ENCODE measurements at places on chromosomes 13 and 19.
A peak's percentile ranks its signal among the peaks of the same experiment; 100 is the strongest.

- H3K4me3 ChIP-seq: no peak within 1 kb of the TSS
- H3K36me3 ChIP-seq: no peaks in the 10 kb centered on the region
- H3K27me3 ChIP-seq: no peaks in the 10 kb centered on the region
- no peaks in the 10 kb centered on the region for H3K4me1 ChIP-seq
Observed at GRCh38 chr19:51531349-51532315, at the start of gene SIGLEC6. TSS of gene SIGLEC6 (minus strand) at chr19:51531670. CDS start at chr19:51531648, 22 bp downstream.

GRCh38 chr19:43820098-43820883 is 6.8 kb upstream of the ZNF283 start:
- H3K36me3 ChIP-seq: no peaks in the 10 kb centered on the region
- H3K27me3 ChIP-seq: no peaks in the 10 kb centered on the region
- H3K27ac ChIP-seq: no peak overlapping the region
- no peak for DNase-seq
- H3K4me3 ChIP-seq: peak overlapping the region; percentile 51

- no peaks in the 10 kb centered on the region for H3K4me1 ChIP-seq
- no peak for DNase-seq
- no peaks in the 10 kb centered on the region for H3K27me3 ChIP-seq
- H3K36me3 ChIP-seq: no peaks in the 10 kb centered on the region
- no peak overlapping the region for H3K4me3 ChIP-seq
Observed at GRCh38 chr13:112356190-112356589, 20.0 kb upstream of the SPACA7 start.

DNA sequence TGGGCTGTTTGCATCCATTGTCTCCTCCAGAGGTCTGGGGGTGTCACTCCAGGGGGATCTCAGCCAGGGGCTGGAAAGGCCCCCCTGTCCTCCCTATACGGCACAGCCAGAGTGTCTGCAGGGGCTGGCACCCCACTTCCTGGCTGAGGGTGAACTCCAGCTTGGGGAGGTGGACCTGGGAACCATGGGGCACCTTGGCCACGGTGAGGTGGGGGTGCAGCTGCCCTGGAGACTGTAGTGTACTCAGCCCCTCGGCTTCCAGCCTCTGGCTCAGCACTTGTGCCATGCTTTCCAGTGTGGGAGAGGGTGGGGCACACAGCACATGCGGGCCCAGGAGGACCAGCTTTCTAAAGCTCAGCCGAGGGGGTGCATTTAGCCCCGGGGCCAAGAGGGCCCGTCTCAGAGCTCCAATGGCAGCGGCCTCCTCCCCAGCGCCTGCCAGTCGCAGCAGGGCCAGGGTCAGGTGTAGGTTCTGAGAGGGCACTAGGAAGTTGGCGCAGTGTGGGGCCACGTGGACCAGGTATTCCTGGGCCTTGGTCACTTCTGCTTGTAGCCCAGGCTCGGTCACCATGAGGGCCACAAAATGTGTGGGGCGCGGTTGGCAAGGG is 1.4 kb downstream of the LENG9 start:
- H3K36me3 ChIP-seq: peaks cover 34% of the 10 kb centered on the region
- H3K27me3 ChIP-seq: no peaks in the 10 kb centered on the region
- H3K27ac ChIP-seq: peak overlapping the region; percentile 87

DNA sequence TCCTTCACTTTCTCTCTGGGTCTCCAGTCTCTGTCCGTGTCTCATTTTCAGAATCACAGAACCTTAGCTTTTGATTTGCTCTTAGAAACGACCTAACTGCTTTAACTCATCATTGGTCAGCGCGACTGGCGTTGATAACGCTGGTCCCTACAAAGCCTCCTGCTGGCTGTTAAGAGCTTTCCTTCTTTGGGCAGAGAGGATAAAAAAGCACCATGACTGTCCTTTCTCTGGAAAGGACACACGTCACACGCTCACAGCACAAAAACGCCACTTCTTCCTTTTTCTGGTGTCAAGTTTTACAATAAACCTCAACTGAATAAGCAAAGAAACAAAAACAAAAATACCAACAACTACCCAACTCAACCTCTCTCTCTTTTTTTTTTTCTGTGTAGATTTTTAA is 1.7 kb upstream of the KLK12 start:
- H3K27me3 ChIP-seq: peaks cover 3% of the 10 kb centered on the region
- H3K27ac ChIP-seq: no peak overlapping the region
- no peak overlapping the region for H3K4me3 ChIP-seq
- peaks cover 2% of the 10 kb centered on the region for H3K4me1 ChIP-seq
- no peaks in the 10 kb centered on the region for H3K36me3 ChIP-seq
- no peak for DNase-seq

DNA sequence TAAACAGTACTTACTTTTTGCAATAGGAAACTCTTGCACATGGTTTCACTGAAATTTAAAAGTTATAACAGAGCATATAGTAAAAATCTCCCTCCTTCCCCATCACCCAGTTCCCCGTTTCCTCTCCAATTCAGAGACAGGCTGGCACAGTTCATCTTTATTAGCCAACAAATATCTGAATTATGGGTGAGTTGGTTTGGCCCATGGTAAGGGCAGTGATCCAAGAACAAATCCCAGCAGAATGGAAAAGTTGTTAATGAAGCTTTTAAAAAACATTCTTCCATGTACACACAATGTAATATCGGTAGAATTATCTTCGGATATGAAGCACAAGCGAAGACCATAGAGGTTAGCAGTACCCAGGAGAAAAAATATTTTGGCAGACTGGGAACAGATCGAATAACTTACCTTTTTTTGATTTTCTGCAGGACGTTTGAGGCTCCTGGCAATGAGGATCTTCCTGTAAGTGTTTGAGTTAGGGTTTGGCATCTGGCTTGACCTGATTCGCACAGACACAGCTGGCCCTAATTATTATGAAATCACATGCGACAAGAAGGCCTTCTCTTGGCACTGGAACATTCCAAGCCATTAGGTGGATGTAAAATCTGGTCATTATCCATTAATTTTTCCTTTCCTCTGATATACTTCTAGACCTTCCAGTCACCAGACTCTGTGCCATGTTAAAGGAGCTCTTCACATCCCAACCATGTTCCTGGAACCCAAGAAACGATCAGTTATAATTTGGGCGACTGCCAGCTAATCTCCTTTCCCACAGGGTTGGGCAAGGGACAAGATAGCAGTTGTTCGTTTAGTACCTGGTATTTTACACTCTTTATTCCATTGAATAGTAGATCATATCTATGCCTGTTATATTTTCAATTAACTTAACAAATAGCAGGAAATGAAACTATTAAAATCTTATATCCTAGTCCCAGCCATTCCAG is 139.4 kb upstream of the TSC22D1 start:
- H3K27me3 ChIP-seq: no peaks in the 10 kb centered on the region
- peak overlapping the region; percentile 56 for H3K27ac ChIP-seq
- no peak overlapping the region for H3K4me3 ChIP-seq
- H3K36me3 ChIP-seq: no peaks in the 10 kb centered on the region
- DNase-seq: no peak

GRCh38 chr13:106145997-106146864 is 389.2 kb downstream of the EFNB2 start:
- no peaks in the 10 kb centered on the region for H3K36me3 ChIP-seq
- H3K4me3 ChIP-seq: no peak overlapping the region
- no peaks in the 10 kb centered on the region for H3K27me3 ChIP-seq
- H3K4me1 ChIP-seq: peaks cover 38% of the 10 kb centered on the region
- H3K27ac ChIP-seq: no peak overlapping the region

DNA sequence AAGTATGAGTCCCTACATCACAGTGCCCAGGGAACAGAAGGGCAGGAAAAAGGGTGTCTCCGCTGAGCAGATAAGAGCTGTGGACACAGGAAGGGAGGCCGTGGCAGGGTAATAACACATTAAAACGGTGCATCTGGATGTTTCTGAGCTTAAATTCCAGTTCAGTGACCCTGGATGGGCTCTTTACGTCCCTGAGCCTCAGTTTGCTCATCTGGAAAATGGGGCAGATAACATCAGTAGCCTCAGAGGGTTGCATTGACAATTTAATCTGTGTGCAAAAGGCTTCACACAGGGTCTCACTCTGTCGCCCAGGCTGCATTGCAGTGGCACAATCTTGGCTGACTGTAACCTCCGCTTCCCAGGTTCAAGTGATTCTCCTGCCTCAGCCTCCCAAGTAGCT is 58.1 kb downstream of the CELF5 start:
- no peak overlapping the region for H3K27ac ChIP-seq
- H3K4me1 ChIP-seq: no peaks in the 10 kb centered on the region
- H3K36me3 ChIP-seq: no peaks in the 10 kb centered on the region
- H3K4me3 ChIP-seq: no peak overlapping the region
- H3K27me3 ChIP-seq: peaks cover 7% of the 10 kb centered on the region

DNA sequence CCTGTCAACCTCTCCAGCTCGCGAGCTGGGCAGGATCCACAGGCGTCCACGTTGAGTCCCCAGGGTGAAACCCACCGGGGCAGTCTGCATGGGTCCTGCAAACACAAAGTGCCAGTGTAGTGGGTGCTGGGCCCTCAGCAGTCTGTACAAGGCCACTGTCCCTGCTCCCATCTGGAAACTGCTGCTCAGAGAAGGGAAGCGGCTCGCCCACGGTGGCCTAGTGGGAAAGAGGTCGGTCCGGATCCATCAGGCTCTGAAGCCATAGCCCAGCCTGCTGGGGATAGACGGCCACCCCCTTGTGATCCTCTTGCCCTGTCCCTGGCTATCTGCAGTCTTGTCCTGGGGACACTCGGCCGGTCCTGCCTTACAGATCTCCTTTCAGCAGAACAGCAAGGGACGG is 2.6 kb upstream of the DIRAS1 start:
- peaks cover 15% of the 10 kb centered on the region for H3K4me1 ChIP-seq
- H3K27ac ChIP-seq: no peak overlapping the region
- H3K27me3 ChIP-seq: peaks cover 44% of the 10 kb centered on the region

DNA sequence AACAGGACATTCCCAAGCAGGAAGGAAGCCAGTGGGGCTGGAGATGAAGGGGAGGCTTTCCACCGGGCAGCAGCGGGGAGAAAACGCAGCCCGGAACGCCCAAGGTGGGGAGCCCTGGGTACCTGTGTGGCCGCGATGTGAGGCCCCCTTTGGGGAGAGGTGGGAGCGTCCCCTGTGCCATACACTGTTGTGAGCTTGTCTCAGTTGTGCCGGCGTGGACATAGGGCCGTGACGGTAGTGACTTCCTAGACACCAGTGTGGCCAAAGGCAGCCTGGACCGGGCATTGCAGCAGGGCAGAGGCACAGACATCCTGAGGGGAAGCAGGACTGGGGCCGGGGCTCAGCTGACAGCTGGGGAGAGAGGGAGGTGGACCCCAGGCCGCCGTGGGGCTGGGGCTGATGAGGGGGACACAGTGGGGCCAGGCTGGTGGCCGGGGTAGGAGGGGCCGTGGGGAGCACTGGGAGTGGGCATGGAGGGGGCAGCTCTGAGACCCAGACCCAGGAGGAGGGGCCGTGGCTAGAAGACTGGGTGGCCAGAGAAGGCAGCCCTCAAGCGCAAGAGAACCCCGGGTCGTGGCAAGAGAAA is 38.5 kb upstream of the TFDP1 start:
- H3K4me3 ChIP-seq: no peak overlapping the region
- H3K4me1 ChIP-seq: peaks cover 5% of the 10 kb centered on the region
- no peak for DNase-seq
- no peaks in the 10 kb centered on the region for H3K27me3 ChIP-seq
- peaks cover 5% of the 10 kb centered on the region for H3K36me3 ChIP-seq
- H3K27ac ChIP-seq: no peak overlapping the region

DNA sequence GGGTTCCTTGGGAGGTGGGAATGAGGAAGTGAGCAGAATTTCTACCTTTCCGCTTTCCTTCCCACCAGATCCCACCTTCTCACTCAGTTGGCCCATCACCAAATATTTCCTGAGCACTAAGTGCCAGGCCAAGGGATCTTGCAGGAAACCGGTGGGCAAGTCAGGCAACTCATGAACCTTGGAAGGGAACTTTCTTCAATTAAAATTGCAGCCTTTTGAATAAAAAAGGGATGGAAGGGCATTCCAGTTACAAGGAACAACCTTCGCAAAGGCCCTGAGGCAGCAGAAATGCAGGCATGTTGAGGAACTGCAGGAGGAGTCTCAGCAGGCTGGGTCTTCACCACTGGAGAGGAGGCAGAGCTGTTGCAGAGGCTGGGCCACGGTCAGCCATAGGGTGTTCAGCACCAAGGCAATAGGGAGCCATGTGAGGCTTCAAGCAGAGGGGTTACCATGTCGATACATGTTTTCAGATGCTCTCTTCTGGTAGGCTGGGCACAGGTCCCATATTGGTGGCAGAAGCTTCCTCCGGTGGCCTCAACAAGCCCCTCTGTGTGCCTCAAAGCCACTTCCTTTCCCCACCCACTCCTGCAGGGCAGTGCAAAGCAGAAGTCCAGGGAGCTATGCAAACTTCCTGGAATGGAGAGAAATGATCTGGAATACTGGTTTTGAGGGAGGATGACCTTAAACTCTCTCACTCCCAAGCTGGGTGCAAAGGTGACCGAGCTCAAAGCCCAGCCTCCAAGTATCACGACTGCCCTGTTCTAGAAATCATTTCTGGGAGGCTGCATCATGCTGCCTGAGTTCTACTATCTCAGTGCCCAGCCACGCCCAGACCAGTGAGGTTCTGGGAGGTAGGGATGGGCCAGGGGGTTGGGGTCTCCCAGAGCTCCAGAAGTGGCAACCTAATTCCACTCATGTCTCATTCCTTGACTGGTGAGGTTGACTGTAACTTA is at the start of gene FUT6:
Gene FUT6, minus strand, starts transcription at position 638 of the 953 bp plus-strand sequence. CDS start 7,135 bp downstream, outside the sequence.
- no peaks in the 10 kb centered on the region for H3K36me3 ChIP-seq
- H3K27ac ChIP-seq: no peak within 1 kb of the TSS
- peaks cover 3% of the 10 kb centered on the region for H3K4me1 ChIP-seq

DNA sequence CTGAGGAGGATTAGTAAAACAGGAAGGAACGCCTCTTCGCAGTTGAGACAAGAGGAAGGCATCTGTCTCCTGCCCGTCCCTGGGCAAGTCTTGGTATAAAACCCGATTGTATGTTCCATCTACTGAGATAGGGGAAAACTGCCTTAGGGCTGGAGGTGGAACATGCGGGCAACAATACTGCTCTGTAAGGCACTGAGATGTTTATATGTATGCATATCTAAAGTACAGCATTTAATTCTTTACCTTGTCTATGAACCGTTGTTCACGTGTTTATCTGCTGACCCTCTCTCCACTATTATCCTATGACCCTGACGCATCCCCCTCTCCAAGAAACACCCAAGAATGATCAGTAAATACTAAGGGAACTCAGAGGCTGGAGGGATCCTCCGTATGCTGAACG is 722 bp upstream of the TIMM50 start:
- peak overlapping the region; percentile 94 for H3K27ac ChIP-seq
- H3K4me1 ChIP-seq: peaks cover 16% of the 10 kb centered on the region
- DNase-seq: no peak
- H3K27me3 ChIP-seq: no peaks in the 10 kb centered on the region
- peaks cover 22% of the 10 kb centered on the region for H3K36me3 ChIP-seq

GRCh38 chr19:42392165-42392564 is 2.1 kb upstream of the CNFN start:
- peaks cover 12% of the 10 kb centered on the region for H3K4me1 ChIP-seq
- peaks cover 30% of the 10 kb centered on the region for H3K27me3 ChIP-seq
- no peak overlapping the region for H3K4me3 ChIP-seq
- H3K36me3 ChIP-seq: no peaks in the 10 kb centered on the region

- H3K36me3 ChIP-seq: no peaks in the 10 kb centered on the region
- no peaks in the 10 kb centered on the region for H3K27me3 ChIP-seq
- no peak for DNase-seq
- no peaks in the 10 kb centered on the region for H3K4me1 ChIP-seq
- H3K27ac ChIP-seq: no peak overlapping the region
- H3K4me3 ChIP-seq: no peak overlapping the region
Observed at GRCh38 chr13:71338070-71338469, 528.9 kb downstream of the DACH1 start.
